ENCODE measurements at places on chromosomes 7 and 10. TPM values are rescaled to one million over a fixed set of nuclear protein-coding genes. Genes with fewer than 3 reads are reported as not detected.

SFRP4 gene
- total RNA-seq: 4.8 TPM

FAM25G gene
- total RNA-seq: not detected

SYNPO2L gene
- total RNA-seq: 0.32 TPM

PRKCQ gene
- total RNA-seq: 8.1 TPM

CALCR gene
- 0.24 TPM for total RNA-seq

KCND2 gene
- total RNA-seq: 0.38 TPM

DNA sequence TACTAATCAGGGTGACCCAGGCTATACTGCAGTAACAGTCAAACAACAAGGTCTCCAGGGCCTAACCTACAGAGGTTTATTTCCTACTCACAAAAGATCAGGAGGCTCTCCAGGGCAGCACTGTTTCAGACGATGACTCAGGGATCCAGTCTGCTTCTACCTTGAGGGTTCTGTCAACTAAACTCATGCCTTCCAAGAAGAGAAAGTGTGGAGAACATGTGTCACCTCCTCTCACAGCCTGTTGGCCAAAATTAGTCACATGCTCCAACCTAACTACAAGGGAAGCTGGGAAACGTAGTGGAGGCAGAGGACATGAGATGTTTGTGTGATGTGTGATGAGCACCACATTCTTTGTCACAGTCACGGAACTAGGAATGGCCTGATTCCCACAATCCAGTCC is 14.7 kb upstream of the INA start:
- H3K4me3 ChIP-seq: no peak overlapping the region
- DNase-seq: no peak
- no peaks in the 10 kb centered on the region for H3K4me1 ChIP-seq
- H3K27me3 ChIP-seq: peaks cover 5% of the 10 kb centered on the region

DNA sequence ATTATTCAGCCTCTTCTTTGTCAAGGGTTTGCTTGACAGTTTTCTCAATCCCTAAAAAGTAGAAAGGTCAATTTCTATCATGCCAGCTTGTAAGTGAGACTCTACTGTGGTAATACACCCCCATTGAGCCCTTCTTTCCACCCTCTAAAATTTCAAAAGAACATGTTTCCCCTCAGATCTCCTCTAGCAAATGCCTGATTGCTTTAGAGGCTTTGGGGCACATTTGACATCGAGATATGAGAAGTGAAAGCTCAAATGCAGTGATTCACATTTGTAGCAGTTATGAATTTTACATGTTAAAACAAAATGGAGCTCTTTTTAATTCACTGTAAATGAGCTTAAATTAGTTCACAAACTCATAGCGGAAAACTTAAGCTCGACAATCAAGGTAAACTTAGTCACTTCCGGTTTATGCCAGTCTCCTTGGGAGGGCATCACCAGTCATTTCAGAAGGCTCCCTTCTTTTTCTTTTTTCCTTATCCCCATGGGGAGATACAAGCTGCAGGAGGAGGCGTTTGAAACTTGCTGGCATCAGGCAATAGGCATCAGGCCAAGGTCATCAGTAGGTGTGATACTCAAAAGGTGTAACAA is 55.3 kb upstream of the ADO start:
- no peaks in the 10 kb centered on the region for H3K36me3 ChIP-seq
- no peak overlapping the region for H3K27ac ChIP-seq

DNA sequence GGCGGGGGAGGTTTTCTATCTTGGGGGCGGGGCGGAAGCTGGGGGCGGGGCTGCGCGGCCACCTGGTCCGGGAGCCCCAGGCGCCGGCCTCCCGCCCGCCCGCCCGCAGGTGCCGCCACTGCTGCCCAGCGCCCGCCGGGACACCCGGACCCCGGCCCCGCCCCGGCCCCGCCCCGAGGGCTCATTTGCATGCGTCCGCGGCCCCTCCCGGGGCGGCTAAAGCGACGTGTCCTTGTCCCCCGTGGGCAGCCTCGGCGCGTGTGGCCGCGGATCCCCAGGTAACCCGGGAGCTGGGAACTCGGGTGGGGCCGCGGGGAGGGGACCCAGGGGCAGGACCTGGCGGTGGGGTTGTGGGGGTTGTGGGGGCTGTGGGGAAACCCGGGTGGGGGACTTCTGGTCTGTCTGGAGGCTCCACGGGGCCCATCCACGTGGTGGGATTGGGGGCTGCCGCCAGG is at the start of gene BHLHA15:
BHLHA15 (plus strand) TSS at position 219 of the 455 bp plus-strand sequence. CDS start 871 bp downstream, outside the sequence.
- peak; percentile 73 for DNase-seq
- no peaks in the 10 kb centered on the region for H3K4me1 ChIP-seq
- H3K27ac ChIP-seq: peak within 1 kb of the TSS; percentile 6
- H3K36me3 ChIP-seq: peaks cover 21% of the 10 kb centered on the region
- peak within 1 kb of the TSS; percentile 30 for H3K4me3 ChIP-seq

- H3K27ac ChIP-seq: no peak overlapping the region
- no peak for DNase-seq
- no peaks in the 10 kb centered on the region for H3K36me3 ChIP-seq
Observed at GRCh38 chr7:142777318-142777717, 6.5 kb downstream of the PRSS2 start.

- no peak overlapping the region for H3K27ac ChIP-seq
- DNase-seq: no peak
- no peak overlapping the region for H3K4me3 ChIP-seq
- no peaks in the 10 kb centered on the region for H3K4me1 ChIP-seq
Observed at GRCh38 chr10:71042216-71042615, 153.9 kb upstream of the PCBD1 start.

DNA sequence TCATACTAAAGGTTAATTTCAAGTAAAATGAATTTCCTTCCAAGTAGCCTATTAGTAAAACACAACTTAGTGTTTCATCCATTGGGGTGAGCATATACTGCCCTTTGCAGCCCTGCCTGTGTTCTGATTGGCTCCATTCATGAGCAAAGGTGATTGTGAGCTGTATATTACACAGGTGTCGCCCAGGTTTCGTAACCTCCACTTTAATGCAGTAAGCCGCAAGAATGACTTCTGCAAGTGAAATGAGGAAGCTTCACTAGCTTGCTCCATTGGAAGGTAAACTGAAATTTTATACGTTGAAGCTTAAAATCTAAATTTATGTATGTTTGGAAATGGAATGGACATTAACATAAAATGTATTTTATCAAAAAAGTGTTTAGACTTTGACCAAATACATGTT is 24.4 kb downstream of the MTURN start:
- no peak overlapping the region for H3K4me3 ChIP-seq
- H3K36me3 ChIP-seq: peaks cover under 1% of the 10 kb centered on the region
- H3K4me1 ChIP-seq: peaks cover 40% of the 10 kb centered on the region
- no peak overlapping the region for H3K27ac ChIP-seq
- DNase-seq: no peak
- H3K27me3 ChIP-seq: no peaks in the 10 kb centered on the region

DNA sequence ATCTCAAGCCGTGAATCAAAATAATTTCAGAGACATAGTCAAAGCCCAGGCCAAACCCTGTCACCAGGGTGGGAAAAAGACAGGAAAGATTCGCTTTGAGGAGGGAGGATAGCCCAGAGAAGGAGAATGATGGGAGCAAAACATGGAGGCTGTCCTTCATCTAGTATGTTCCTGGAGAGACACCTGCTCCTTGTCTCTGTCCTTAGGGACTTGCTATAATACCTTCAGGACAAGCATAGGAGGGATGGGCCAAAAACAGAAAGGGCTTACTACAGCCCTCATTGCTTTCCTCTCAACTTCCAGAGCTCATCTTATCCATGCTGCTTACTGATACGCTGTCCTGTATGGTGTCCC is 593.7 kb downstream of the LRMDA start:
- no peaks in the 10 kb centered on the region for H3K27me3 ChIP-seq
- H3K4me1 ChIP-seq: no peaks in the 10 kb centered on the region
- no peak for DNase-seq
- H3K27ac ChIP-seq: no peak overlapping the region
- no peaks in the 10 kb centered on the region for H3K36me3 ChIP-seq
- H3K4me3 ChIP-seq: no peak overlapping the region

GRCh38 chr10:1403508-1404322 is 333.6 kb downstream of the ADARB2 start:
- no peaks in the 10 kb centered on the region for H3K4me1 ChIP-seq
- peaks cover 20% of the 10 kb centered on the region for H3K27me3 ChIP-seq
- no peak overlapping the region for H3K27ac ChIP-seq
- no peak for DNase-seq

DNA sequence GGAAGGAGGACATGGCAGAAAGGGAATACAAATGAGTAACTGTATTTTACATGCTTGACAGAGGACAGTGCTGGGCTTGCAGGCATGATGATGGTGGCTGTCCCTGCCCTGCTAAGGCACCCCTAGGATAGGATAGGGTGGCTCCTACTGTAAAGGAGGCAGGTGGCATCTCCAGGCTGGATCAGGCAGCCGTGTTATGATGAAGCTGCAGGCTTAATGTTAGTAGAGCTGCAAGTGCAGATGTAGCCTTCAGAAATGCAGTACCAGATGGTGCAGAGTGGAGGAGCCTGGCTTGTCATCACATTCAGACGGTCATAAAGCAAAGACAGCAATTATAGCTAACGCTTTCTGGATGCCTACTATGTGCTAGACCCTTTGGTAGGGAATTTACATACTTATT is 287.9 kb upstream of the PODXL start:
- H3K36me3 ChIP-seq: no peaks in the 10 kb centered on the region
- H3K4me1 ChIP-seq: no peaks in the 10 kb centered on the region
- H3K27ac ChIP-seq: no peak overlapping the region
- no peak for DNase-seq
- no peak overlapping the region for H3K4me3 ChIP-seq
- H3K27me3 ChIP-seq: peaks cover 5% of the 10 kb centered on the region

GRCh38 chr10:1109795-1110673 is 53.8 kb downstream of the WDR37 start:
- H3K36me3 ChIP-seq: peaks cover 91% of the 10 kb centered on the region
- no peaks in the 10 kb centered on the region for H3K27me3 ChIP-seq
- no peak overlapping the region for H3K27ac ChIP-seq
- H3K4me1 ChIP-seq: no peaks in the 10 kb centered on the region

GRCh38 chr7:118243695-118244094 is 19.2 kb downstream of the ANKRD7 start:
- no peaks in the 10 kb centered on the region for H3K27me3 ChIP-seq
- no peaks in the 10 kb centered on the region for H3K36me3 ChIP-seq
- H3K4me1 ChIP-seq: no peaks in the 10 kb centered on the region
- no peak overlapping the region for H3K4me3 ChIP-seq
- DNase-seq: no peak

DNA sequence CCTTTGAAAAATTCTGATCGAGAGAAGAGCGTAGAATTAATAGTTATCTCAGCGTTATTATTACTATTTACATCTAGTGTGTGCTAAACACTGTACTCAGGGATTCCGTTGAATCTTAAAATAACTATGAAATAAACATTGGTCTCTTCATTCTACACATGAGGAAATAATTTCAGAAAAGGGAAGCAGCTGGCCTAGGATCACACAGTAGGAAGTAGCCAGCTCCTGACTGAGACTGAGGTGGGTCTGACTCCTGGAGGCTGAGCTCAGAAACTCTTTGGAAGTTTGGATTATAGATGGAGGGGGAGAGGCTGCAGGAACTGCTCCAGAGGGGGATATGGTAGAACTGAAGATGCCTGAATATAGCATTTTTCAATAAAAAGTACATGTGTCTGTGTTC is 183.9 kb upstream of the WDR11 start:
- H3K27me3 ChIP-seq: no peaks in the 10 kb centered on the region
- DNase-seq: no peak
- no peaks in the 10 kb centered on the region for H3K36me3 ChIP-seq

GRCh38 chr7:108423089-108423989 is 32.9 kb downstream of the NRCAM start:
- no peak for DNase-seq
- H3K4me1 ChIP-seq: no peaks in the 10 kb centered on the region
- no peak overlapping the region for H3K4me3 ChIP-seq

- no peak overlapping the region for H3K27ac ChIP-seq
- DNase-seq: no peak
- peaks cover 13% of the 10 kb centered on the region for H3K4me1 ChIP-seq
- no peak overlapping the region for H3K4me3 ChIP-seq
Observed at GRCh38 chr7:30791114-30791513, 19.9 kb downstream of the MINDY4 start.

DNA sequence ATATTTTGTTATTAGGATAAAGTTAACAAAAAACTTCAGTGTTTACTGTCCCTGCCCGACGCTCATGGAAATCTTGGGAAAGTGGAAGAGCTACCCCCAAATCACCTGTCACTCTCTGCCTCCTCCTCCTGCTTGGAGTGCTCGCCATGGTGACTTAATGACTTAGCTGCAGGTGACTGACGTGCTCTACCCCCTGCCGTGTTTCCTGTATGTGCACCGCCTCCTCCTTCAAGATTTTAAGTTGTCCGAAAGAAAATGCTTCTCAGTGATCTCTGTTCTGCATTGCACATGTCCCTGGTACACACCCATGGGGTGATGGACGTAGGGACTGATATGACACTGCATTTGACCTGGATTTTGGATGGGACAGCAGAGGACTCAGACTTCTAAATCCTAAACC is 338.8 kb upstream of the SHH start:
- H3K27ac ChIP-seq: no peak overlapping the region
- no peaks in the 10 kb centered on the region for H3K36me3 ChIP-seq
- H3K4me1 ChIP-seq: no peaks in the 10 kb centered on the region
- no peak for DNase-seq

- no peaks in the 10 kb centered on the region for H3K36me3 ChIP-seq
- H3K4me3 ChIP-seq: no peak overlapping the region
- H3K27ac ChIP-seq: peak overlapping the region; percentile 44
- H3K27me3 ChIP-seq: no peaks in the 10 kb centered on the region
- peaks cover 17% of the 10 kb centered on the region for H3K4me1 ChIP-seq
Observed at GRCh38 chr7:35003679-35004303, 33.5 kb downstream of the DPY19L1 start.

DNA sequence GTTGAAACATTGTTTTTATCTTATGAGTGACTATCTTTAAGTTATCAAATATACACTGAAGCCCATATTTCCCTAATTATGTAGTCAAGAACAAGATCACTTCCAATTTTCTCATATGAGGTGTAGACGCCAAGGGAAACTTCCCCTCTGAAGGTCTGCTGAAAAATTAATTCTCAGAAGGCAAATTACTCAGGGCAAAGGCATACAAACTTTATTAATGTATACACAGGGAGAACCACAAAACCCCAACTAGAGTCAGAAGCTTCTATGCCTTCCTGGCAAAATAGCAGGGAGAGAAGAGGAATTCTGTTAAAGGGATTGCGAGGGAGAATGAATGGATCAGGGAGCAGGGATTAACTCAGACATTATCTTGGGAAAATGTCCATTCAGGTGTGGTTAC is 83.4 kb downstream of the DOCK4 start:
- H3K27ac ChIP-seq: no peak overlapping the region
- DNase-seq: no peak
- H3K4me1 ChIP-seq: peaks cover 19% of the 10 kb centered on the region
- H3K36me3 ChIP-seq: no peaks in the 10 kb centered on the region
- H3K27me3 ChIP-seq: no peaks in the 10 kb centered on the region

DNA sequence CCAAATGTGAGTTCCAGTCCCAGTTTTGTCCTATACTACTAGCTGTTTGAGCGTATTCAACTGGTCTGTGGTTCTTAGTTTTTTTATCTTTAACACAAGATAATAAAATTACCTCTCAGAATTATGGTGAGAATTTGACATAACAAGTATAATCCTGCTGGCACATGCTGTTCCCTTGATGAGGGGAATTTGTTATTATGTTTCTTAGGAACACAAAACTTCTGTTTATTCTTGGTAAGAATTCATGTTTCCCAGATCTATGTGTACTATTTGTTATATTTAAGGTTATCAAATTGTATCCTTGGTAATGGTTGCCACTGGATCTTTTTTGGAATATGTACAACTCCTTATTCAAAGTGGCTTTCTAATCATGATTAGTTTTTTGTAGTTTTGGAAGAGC is 335.6 kb downstream of the ADK start:
- no peak overlapping the region for H3K4me3 ChIP-seq
- no peak for DNase-seq
- no peaks in the 10 kb centered on the region for H3K36me3 ChIP-seq
- no peak overlapping the region for H3K27ac ChIP-seq
- H3K4me1 ChIP-seq: no peaks in the 10 kb centered on the region
